ENCODE measurements at places on chromosomes 12 and 14.

- no peak for DNase-seq
These were observed 141.3 kb downstream of the TSPAN9 start for GRCh38 chr12:3218228-3219171.

DNA sequence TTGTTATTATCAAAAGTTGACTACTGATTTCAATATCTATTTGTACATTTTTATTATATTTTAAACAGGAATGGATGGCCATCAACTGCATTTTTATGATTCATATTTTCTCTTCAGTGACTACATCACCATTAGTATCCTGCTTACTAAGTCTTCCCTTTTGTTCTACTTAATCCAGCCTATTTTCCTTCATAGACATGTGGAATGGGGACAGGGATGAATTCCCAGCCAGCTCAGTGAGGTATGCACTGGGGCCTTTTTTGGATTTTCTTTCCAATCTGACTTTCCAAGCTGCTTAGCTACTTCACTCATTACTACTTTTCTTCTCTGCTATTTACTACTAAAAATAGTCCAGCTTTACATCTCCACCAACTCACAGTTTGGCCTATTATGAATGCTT, 38.4 kb downstream of the AKAP6 start:
- no peak for DNase-seq

GRCh38 chr14:74510959-74511409, 17.4 kb downstream of the ISCA2 start:
- no peak for DNase-seq

GRCh38 chr12:98420461-98420860, 94.9 kb upstream of the TMPO start:
- DNase-seq, result no peak
